ENCODE measurements at places on chromosomes 11 and 22.

DNA sequence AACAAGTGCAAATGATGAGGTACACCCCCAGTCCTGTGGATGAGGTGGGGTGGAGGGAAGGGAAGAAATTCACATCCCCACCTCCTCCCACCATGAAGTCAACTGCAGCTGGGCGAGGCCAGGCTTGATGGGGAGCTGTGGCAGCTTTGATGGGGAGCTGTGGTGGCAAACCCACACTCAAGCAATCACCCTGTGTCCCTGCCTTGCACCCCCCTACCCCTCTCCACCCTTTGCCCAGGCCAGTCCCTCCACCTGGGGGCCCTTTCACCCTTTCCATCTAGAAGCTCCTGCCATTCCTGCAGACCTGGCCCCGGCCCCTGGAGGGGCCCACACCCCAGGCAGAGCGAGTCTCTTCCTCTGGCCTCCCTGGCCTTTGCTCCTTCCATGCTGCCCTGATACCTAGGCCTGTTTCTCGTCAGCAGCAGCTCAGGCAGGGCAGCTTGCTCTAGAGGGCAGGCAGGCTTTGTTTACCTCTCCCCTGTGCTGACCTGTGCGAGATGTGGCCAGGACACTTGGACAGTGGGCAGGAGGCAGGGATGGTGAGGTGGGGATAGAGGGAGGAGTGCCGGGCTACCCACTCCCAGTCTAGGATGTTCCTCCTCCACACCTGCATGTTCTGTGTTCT lies 4.5 kb upstream of the FGF3 start:
- DNase-seq: no peak

GRCh38 chr22:50542416-50542927 lies 3.2 kb upstream of the KLHDC7B start:
- no peak for DNase-seq

DNA sequence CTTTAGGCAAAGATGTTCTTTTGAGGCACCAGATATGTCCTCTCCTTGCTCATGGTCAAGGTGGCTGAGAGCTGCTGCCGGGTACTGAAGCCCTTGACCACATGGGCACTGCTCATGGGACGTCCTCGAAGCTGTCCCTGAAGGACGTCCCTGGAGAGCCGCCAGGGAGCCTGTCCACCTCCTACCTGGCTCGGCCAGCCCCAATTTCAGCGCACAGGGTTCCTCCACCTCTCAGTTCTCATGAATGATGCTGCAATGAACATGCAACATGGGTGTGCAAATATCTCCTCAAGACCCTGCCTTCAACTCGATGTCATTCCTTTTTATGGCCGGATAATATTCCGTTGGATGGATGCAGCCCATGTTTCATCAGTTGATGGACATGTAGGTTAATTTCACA lies 24.4 kb upstream of the TOLLIP start:
- no peak for DNase-seq

DNA sequence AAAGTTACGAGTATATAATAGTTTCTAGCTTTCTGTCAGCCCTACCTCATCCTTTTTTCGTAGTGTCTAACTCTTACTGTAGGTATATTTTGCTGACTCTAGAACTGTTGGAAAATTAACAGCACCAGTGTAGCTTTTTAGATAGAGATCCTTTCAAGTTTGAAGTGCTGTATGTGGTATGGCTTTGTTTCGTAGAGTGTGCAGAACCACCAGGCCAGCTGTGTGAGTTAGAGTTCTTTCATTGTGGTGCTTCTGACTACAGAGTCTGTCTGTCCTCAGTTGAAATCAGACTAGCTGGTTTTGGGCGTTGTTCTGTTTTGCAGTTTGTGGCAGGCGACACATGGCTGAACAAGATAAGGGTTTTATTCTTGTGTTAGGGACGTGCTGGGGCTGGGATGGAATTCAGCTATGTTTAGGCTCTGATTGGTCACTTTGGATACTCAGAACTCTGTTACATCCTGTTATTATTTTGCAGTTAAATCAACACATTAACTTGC lies 3.2 kb downstream of the ARHGEF12 start:
- DNase-seq: no peak

DNA sequence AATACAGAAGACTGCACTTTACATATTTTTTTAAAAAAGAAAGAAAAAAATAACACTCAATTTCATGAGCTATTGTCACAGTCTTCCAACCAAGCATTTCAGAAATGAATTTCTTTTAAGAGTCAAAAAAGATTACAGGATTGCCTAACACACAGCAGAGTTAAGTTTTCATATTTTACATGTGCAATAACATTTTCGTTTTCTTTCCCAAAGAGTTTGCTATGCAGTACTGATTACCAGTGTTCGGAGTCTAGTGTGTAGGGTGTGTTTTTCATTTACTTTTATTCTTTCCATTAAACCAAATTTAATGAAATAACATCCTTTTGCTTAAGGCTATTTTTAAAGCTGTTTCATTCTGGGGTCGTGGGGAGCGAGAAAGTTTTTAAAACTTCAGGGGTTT lies 53.2 kb downstream of the MN1 start:
- DNase-seq: no peak

DNA sequence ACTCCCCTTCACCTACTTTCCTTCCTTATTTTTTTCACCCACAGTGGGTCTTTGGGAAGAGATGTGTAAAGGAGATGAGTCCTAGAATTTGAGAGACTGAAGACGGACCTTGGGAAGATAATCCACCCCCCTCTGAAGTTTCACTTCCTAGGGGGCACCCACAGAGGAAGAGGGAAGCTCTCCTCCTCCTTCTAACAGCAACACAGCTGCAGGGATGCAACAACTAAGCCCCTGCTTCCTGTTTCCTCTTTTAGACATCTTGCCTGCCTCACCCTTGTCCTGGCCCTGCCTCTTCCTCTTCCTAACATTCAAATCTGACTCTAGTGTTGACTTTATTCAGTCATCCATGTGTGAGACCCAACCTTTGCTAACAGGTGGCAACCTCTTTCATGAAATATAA lies 424.6 kb downstream of the BUD13 start:
- no peak for DNase-seq
